ENCODE measurements at places on chromosomes 13 and 19. TPM values are rescaled to one million over a fixed set of nuclear protein-coding genes. Genes with fewer than 3 reads are reported as not detected.

DNA sequence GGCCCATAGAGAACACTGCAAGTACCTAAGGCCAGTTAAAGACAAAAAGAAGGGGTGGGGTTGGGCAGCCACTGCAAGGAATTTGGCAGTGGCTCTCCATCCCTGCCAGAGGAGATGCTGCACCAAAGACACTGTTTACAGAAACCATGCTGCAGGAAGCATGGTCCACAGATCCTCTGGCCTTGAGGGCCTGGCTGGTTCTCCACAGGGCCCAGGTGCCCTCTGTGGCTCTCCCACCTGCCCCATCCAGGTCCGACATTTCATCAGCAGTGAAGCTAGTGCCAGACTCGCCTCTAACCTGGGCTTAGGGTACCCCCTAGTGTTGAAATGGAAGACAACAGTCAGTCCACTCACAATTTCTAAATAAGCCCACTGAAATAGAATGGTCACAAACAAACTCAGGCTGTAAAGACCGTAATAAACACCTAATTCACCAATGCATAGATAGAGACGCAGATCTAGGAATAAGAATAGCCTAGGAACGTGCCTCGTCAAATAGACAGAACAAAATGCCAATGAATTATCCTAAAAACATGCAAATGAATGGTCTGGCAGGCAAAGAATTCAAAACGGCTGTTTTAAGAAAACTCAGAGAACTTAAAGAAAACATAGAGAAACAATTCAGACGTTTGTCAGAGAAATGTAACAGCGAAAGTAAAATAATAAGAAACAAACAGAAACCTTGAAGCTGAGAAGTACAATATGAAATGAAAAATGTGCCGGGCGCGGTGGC lies 23.3 kb downstream of the LYPD4 start:
- no peaks in the 10 kb centered on the region for H3K36me3 ChIP-seq
- H3K27ac ChIP-seq: no peak overlapping the region
- H3K4me3 ChIP-seq: no peak overlapping the region
- H3K4me1 ChIP-seq: no peaks in the 10 kb centered on the region

DNA sequence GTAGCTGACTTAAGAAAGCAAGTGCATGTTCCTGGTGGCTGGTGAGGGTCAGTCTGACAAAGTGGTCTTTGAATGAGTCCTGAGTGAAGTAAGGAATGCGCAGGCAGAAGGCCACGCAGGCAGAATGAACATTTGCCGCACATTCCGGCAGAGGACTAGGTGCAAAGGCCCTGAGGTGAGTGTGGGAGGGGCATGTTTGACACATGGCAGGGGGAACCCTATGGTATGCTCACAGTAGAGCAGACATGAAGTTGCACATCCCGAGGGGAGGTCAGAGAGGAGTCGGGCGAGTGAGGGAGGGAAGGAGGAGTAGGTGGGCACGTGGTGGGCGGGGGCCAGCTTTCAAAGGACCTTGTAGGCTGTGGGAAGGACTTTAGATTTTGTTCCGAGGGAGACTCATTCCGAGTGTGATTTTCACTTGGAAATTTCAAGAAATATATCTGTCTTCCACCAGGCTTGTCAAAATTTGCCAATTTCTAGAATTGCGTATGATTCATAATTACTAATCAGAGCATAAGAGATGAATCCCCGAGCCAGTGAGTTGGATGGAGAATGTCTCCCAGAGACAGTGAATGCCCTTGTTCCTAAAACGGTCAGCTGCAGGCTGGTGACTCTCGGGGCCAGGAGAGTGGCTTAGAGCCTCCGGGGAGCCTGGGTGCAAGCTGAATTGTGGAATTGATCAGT lies 40.3 kb downstream of the ERICH6B start:
- no peaks in the 10 kb centered on the region for H3K4me1 ChIP-seq
- H3K4me3 ChIP-seq: no peak overlapping the region
- peaks cover 6% of the 10 kb centered on the region for H3K27me3 ChIP-seq
- no peak overlapping the region for H3K27ac ChIP-seq
- H3K36me3 ChIP-seq: no peaks in the 10 kb centered on the region

- peaks cover 33% of the 10 kb centered on the region for H3K36me3 ChIP-seq
- H3K4me3 ChIP-seq: no peak overlapping the region
- H3K4me1 ChIP-seq: peaks cover 91% of the 10 kb centered on the region
- H3K27me3 ChIP-seq: no peaks in the 10 kb centered on the region
- no peak for DNase-seq
Observed at GRCh38 chr19:18839465-18840287, 7.9 kb downstream of the UPF1 start.

ZNF528 gene
- total RNA-seq: 29.8 TPM

GRCh38 chr19:16497042-16497441 lies 848 bp downstream of the C19orf44 start:
- H3K4me1 ChIP-seq: peaks cover 14% of the 10 kb centered on the region
- H3K36me3 ChIP-seq: peaks cover 15% of the 10 kb centered on the region

DNA sequence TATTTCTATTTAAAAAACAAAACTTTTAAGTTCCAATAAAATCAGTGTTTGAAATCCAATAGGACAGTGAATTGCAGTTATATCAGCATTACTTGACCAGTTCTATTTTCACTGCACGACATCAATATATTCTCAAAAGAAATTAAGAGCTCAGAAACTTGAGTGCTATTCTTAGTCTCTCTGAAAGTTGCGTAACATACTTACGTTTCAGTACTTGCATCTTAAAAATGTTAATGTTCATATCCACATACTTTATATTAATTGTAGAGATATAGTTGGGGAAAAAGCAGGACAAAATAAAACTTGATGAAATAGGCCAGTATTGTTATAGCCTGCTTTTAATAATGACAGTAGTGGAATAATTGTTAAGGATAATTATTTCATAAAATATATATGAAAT lies 720.5 kb upstream of the PCDH9 start:
- H3K36me3 ChIP-seq: no peaks in the 10 kb centered on the region
- no peak overlapping the region for H3K4me3 ChIP-seq
- no peaks in the 10 kb centered on the region for H3K4me1 ChIP-seq
- H3K27ac ChIP-seq: no peak overlapping the region

DNA sequence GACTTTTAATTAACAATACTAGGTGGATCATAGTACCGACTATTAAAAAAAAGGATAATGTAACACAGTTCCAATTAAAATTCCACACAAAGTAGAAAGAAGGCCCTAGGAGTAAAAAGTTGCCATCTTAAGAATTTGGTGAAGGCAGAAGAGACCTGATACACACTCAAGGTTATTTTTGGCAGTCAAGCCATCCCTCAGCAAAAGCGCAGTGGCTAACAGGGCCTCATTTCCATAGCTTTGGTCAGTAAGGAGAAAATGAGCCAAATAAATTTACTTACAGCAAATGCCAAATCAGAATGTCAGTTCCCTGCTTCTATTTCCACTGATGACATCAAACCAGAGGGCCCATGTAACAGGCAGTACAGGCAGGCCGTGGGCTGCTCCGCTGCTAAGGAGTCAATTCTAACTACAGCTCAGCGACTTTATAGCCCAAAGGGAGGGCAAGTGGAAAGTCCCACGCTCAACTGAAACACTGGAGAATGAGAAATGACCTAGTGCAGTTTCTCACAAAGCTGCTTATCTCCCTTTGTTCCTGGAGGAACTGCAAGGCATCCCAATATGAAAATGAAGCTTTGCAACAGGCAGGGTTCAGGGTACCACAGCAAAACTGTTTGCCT lies 6.3 kb downstream of the ARGLU1 start:
- H3K4me3 ChIP-seq: peak overlapping the region; percentile 15
- H3K27ac ChIP-seq: no peak overlapping the region
- no peak for DNase-seq

SIAH3 gene
- 0.06 TPM for total RNA-seq

CCDC122 gene
- 4.8 TPM for total RNA-seq

FCAR gene
- total RNA-seq: 6.7 TPM

- no peaks in the 10 kb centered on the region for H3K27me3 ChIP-seq
- H3K36me3 ChIP-seq: peaks cover 6% of the 10 kb centered on the region
- peaks cover 52% of the 10 kb centered on the region for H3K4me1 ChIP-seq
- DNase-seq: no peak
Observed at GRCh38 chr19:56141417-56141993, 418 bp downstream of the ZNF444 start.

DNA sequence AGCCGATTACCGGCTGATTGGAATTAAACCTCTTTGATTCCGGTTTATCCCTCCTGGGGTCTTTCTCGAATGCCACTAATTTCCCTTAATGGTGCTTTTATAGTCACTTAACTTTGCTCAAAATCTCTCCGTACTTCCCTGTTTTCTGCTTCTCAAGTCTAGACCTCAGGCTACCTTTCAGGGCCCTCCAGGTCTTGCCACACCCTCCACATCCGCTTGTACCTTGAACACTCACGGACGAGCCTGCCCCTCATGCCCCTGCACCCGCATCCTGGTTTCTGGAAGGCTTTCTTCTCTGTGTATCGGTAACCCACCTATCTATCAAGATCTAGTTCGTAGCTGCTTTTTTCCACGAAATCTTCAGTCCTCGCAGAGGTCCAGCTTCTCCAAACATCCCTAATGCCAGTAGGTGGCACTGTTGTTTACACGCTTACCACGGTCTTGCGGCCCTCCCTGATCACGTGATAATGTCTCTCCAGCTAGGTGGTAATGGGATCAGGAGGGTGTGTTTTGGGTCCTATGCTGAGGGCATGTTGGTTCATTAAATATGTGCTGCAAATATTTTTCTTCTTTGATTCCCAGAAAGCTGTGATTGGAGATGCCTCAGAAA lies 13.8 kb downstream of the ATP12A start:
- no peaks in the 10 kb centered on the region for H3K4me1 ChIP-seq
- no peak overlapping the region for H3K4me3 ChIP-seq
- DNase-seq: no peak
- no peaks in the 10 kb centered on the region for H3K36me3 ChIP-seq
- no peak overlapping the region for H3K27ac ChIP-seq

DNA sequence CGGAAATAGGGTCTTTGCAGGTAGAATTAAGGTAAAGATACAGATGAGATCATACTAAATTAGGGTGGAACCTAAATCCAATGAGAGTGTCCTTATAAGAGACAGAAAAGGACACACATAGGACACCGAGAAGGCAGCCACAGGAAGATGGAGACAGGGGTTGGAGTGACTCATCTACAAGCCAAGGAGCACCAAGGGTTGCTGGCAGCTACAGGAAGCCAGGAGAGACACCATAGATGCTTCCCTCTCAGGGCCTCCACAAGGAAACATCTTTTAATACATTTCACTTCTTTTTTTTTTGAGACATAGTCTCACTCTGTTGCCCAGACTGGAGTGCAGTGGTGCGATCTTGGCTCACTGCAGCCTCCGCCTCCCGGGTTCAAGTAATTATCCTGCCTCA lies 10.1 kb downstream of the TMEM143 start:
- no peak overlapping the region for H3K27ac ChIP-seq
- no peaks in the 10 kb centered on the region for H3K4me1 ChIP-seq
- H3K4me3 ChIP-seq: no peak overlapping the region
- no peaks in the 10 kb centered on the region for H3K27me3 ChIP-seq
- no peaks in the 10 kb centered on the region for H3K36me3 ChIP-seq
- DNase-seq: no peak

GRCh38 chr19:39438270-39438934 lies 2.7 kb upstream of the RPS16 start:
- H3K27ac ChIP-seq: no peak overlapping the region
- peaks cover 26% of the 10 kb centered on the region for H3K4me1 ChIP-seq
- peaks cover 4% of the 10 kb centered on the region for H3K27me3 ChIP-seq
- H3K36me3 ChIP-seq: peaks cover 16% of the 10 kb centered on the region
- no peak overlapping the region for H3K4me3 ChIP-seq

LIM2 gene
- total RNA-seq: not detected

TNNT1 gene
- total RNA-seq: not detected

DNA sequence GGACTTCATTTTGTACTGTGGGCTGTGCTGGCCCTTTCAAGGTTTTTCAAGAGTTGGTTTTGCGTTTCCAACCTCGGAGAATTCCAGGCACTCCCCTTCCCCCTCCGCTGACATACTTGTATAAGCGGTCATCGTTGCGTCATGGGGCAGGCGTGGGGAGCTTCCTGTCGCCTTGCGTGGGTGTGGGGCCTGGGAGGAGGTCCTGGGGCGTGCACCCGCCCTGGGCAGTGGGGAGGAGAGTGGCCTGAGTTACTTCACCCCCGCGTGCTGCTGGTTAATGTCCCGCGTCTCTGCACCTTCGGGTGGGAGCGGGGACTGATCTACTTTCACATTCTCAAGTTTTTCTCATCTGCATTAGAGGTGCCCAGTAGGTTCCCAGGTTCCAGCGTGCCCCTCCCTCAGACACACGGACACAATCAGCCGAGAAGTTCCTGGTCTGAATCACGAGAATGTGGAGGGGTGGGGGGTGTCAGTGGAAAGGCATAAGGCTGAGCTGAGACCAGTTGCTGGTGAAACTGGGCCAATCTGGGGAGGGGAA lies 4.1 kb downstream of the IER2 start:
- H3K27ac ChIP-seq: peak overlapping the region; percentile 100
- peak; percentile 98 for DNase-seq
- no peaks in the 10 kb centered on the region for H3K36me3 ChIP-seq
- peaks cover 26% of the 10 kb centered on the region for H3K4me1 ChIP-seq
- peak overlapping the region; percentile 97 for H3K4me3 ChIP-seq
- H3K27me3 ChIP-seq: no peaks in the 10 kb centered on the region

CGB7 gene
- total RNA-seq: 0.77 TPM

C1QTNF9 gene
- not detected for total RNA-seq

WTIP gene
- 23.5 TPM for total RNA-seq

DNA sequence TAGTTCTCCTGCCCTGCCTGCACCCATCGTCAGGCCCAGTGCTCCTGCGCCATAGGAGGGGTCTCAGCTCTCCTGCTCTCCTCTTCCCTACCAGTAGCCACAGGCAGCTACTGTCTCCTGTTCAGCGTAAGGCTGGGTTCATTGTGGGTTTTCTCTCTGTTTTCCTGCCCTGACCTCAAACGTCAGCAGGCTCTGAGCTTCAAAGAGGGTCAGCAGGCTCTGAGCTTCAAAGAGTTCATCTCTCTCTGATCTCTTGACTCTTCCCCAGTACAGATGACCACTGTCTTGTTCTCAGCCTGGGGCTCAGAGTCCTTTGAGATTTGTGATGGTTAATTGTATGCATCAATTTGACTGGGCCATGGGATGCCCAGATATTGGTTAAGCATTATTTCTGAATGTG lies 4.6 kb upstream of the CPB2 start:
- H3K27ac ChIP-seq: no peak overlapping the region
- H3K36me3 ChIP-seq: no peaks in the 10 kb centered on the region
- DNase-seq: no peak
- no peak overlapping the region for H3K4me3 ChIP-seq
- no peaks in the 10 kb centered on the region for H3K4me1 ChIP-seq
- H3K27me3 ChIP-seq: no peaks in the 10 kb centered on the region

DNA sequence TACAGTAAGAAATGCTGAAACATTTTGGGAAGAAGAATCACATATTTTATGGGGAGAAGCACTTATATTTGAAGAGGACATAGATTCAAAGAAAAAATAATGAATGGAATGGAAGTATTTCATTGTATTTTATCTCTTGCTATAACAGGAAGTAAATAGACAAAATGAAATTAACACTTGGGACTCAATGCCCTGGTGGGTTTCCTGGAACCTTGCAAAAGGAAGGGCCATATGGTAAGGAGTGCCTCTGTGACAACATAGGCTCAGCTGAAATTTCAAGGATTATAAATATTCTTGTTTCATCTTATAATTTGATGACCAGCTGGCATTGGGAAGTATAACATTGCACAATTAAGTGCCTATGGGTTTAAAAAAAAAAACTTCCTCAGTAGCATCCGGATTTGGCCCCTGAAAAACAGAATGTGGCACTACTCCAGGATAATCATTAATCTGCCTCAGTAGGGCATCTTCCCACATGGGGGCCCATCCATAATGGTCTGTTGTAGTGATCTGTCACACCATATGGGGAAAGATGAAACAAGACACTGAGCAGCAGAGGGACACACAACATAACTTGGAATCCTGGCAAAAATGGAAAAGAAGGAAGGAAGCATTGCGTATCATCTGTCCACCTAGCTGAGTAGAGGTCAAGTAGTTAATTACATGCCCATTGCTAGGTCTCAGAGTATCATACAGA lies 321.6 kb downstream of the NDFIP2 start:
- no peak overlapping the region for H3K4me3 ChIP-seq
- no peaks in the 10 kb centered on the region for H3K36me3 ChIP-seq
- H3K4me1 ChIP-seq: no peaks in the 10 kb centered on the region
- no peak for DNase-seq
- no peaks in the 10 kb centered on the region for H3K27me3 ChIP-seq
- H3K27ac ChIP-seq: no peak overlapping the region

CEACAM21 gene
- 28.8 TPM for total RNA-seq

Data from lower lobe of right lung (tissue), 2 donors.